Tongue (tissue), 3 donors: ENCODE measurements at places on chromosomes 2 and 18. TPM values are rescaled to one million over a fixed set of nuclear protein-coding genes. Genes with fewer than 3 reads are reported as not detected.

GRCh38 chr18:4181086-4181485 is 274.0 kb downstream of the DLGAP1 start:
- no peak for DNase-seq

- no peak for DNase-seq
Measured at GRCh38 chr18:6677086-6677485, 52.4 kb upstream of the ARHGAP28 start.

DNA sequence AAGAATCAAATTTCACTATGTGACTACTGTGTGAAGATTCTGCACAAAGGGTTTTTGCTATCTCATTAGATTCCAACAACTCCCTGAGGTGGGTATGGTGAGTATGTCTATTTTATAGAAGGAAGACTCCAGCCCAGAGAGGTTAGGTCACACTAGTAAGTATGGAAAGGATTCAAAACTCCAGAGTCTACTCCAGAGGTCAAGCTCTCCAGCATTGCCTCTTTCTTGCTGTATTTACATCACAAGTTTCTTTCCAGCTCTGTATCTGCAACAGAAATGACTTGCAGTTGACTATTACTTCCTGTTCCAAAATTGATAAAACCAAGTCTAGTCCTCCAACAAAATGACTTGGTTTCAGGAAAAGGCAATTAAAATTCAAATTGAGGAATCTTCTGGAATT is 2.1 kb downstream of the COL4A4 start:
- DNase-seq, result no peak

ATP6V1C2 gene
- total RNA-seq, result 12.1 TPM

RUFY4 gene
- total RNA-seq, result not detected
